Dorsolateral prefrontal cortex (tissue), 122 donors: ENCODE measurements at places on chromosomes 5 and 9.

DNA sequence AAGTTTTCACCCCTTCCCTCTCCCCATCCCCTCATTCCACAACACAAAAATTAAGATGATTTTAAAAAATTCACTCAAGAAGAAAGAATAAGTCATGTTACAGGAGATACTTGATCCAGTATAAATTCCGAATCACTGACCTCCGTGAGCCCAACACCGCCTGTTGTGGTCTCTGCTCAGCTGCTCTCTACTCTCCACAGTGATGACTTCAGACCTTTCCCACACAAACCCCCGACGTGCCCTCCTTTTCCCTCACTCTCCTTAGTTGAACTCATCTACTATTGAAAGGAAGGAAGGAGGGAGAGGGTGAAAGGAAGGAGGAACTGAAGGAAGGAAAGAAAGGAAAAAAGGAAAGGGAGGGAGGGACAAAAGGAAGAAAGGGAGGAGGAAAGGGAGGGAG lies 55.1 kb downstream of the ZNF354C start:
- no peak for DNase-seq

- DNase-seq: no peak
These were observed 777.5 kb upstream of the TYRP1 start for GRCh38 chr9:11915699-11916098.

GRCh38 chr5:115946655-115947054 lies 15.6 kb upstream of the LVRN start:
- no peak for DNase-seq

- no peak for DNase-seq
These were observed 1579.3 kb upstream of the CDH6 start for GRCh38 chr5:29614206-29614605.

DNA sequence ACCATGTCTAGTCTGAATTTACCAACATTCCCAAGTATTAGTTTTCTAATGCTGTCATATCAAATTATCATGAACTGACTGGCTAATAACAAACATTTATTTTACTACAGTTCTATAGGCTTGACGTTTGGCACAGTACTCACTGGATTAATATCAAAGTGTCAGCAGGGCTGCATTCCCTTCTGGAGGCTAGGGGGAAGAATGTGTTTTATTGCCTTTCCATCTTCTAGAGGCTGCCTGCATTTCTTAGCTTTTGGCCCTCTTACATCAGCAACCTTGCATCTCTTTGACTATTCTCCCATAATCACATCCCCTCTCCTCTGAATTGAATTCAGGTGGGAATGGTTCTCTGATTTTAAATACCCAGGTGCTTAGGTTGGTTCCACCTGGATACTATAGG lies 84.7 kb downstream of the EDIL3 start:
- no peak for DNase-seq

DNA sequence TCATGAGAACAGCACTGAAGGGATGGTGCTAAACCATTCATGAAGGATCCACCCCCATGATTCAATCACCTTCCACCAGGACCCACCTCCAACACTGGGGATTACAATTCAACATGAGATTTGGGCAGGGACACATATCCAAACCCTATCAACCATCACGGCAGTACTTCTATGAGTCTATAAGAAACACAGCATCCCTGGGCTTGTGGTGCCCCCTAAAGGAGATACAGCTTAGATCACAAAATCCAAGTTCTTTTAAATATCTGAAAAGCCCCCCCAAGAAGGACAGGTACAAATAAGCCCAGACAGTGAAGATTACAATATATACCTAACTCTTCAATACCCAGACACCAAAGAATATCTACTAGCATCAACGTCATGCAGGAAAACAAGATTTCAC lies 233.7 kb upstream of the ADRA1B start:
- no peak for DNase-seq

- DNase-seq: no peak
These were observed 615.0 kb downstream of the RAB3C start for GRCh38 chr5:59197911-59198310.

DNA sequence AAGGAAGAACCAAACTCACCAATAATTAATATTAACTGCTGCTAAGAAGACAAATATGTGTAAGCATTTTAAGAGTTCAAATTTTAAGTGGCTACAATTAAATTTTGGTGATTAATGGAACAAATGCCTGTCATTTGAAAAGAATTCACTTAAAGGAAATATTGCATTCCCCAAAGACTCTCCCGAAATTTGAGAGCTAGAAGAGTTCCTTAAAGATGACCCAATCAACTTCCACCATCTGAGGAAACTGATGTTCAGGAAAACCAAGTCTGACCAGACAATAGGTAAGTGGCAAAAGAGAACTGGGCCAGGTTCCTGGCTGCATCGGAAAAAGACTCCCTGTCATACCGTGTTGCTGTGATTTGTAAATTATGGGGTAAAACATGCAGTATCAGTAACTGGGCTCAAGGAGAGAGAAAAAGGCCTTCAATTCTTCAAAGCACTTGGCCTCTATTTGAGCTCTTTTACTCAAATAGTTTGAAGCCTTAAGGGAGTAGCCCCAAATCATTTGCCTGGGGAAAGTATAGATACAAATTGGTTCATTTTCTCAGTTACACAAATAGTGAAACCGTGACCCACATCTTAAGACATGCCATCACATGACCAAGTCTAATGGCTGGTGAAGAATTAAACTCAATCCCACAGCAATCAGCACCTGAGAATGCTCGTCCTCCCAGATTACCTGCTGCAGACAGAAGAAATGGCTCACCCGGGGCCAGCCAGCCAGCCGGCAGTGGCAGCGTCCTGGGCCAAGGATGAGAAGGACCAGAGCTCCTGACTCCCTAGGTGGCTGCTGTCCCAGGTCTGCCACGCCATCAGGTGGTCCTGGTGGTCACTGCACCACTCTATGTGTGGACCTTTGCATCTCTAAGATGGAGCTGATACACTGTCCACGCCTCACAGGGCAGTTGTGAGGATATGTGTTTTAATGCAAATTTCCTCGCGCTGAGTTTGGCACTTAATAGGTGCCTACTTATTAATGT lies 162.9 kb downstream of the TTLL11 start:
- DNase-seq: no peak
